ENCODE measurements at places on chromosomes 6 and 20.

- no peak for DNase-seq
Observed at GRCh38 chr6:163721922-163722692, 307.6 kb downstream of the QKI start.

DNA sequence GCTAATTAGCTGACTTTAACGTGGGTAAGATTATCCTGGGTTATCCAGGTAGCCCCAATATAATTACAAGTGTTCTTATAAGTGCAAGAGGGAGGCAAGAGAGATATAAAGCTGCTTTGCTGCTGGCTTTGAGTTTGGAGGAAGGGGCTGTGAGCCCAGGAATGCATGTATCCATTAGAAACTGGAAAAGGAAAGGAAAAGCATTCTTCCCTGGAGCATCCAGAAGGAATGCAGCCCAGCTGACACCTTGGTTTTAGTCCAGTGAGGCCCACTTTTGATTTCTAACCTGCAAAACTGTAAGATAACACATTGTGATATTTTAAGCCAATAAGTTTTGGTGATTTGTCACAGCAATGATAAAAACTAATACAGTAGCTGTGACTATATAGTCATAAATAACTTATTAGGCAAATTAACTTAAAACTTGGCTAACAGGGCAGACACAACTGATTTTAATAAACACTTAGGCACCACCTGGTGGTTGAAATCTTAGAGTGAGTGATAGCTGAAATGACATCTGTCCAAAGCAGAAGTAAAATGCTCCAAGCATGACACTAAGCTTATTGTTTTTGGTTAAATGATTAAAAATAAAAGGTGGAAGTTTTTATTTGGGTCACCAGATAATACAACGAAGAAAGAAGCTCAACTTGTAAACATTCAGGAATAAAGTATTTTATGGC is 35.6 kb downstream of the ADGRF4 start:
- DNase-seq: no peak

GRCh38 chr6:76708641-76709331 is 636.3 kb upstream of the IMPG1 start:
- no peak for DNase-seq

DNA sequence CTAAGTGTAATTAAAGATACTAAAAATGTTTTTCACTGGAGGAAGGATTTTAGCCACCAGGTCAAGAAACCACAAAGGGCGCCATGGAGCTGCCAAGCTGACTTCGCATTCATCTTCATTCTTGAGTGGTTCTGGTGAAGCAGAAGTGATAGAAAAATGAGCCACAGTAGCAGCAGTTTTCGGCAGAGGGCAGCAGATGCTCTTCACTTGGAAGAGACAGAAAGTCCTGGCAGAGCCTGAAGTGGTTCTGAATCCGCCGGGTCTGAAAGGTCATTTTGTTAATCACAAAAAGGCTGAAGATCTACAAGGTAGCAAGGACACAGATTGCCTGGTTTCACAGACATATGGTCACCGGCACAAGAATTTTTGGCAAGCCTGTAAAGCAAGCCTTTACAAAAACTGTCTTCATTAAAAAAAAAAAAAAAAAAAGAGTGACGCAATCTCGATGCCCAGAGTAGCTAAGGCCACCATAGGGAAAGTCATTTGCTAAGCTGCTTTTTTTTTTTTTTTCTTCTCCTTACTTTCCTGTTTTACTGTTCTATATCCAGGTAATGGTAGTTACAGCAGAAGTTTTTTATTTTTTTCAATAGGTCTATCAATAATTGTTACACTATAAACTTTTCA is 345.1 kb upstream of the AGPAT4 start:
- DNase-seq: no peak

DNA sequence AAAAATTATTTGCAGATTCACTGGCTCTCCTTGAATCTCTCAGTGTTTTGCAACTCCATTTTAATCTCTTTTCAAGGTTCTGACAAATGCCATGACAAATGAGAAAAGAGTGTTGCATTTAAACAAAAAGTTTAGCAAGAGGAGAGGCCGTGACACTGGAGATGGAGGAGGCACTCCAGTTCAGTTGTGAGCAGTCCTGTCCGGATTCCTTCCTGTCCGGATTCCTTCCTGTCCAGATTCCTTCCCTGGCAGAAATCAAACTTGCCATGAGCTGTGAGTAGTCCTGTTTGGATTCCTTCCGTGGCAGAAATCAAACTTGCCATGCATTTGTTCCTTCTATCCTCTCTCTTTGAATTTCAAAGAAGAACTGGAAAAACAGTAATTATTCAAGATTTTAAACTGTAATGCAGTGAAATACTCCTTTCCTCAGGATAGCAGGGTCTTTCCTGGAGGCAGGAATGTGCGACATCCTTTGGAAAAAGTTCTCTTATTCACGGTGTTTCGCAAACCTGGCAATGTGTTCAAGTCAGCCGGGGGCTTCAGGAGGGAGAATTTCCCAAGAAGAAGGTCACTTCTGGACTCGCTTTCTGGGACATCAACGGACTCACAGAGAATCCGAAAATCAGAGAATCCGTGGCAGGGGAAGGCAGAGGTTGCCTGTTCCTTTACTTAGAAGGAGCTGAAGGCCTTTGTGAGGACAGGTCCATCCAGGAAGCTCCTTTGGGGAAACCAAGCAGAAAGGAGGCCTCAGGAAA is 48.7 kb upstream of the DACT2 start:
- no peak for DNase-seq

- DNase-seq: no peak
Observed at GRCh38 chr6:43940393-43941087, 170.5 kb downstream of the VEGFA start.

GRCh38 chr20:62156254-62156556 is 12.6 kb downstream of the SS18L1 start:
- no peak for DNase-seq

- DNase-seq: no peak
Observed at GRCh38 chr20:10992731-10993130, 318.9 kb upstream of the JAG1 start.

- no peak for DNase-seq
Observed at GRCh38 chr6:28137505-28137981, 4.1 kb upstream of the ZKSCAN8 start.

DNA sequence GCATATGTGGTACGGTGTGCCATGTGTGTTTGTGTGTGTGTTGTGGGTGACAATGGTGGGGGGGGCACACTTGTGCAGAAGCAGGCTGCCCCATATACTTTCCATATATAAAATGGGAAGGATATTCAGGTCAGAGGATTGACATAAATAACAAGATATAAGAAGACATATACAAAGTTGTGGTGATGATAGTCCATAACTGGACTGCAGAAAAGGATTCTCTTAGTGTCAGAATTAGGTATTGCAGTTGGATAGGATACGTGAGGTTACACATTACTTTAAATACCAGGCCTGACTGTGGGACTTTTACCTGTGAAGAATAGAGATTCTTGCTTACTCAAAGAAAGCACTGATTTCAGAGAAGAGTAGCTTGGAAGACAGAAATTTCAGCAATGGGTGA is 1260.3 kb downstream of the EPHA7 start:
- no peak for DNase-seq

DNA sequence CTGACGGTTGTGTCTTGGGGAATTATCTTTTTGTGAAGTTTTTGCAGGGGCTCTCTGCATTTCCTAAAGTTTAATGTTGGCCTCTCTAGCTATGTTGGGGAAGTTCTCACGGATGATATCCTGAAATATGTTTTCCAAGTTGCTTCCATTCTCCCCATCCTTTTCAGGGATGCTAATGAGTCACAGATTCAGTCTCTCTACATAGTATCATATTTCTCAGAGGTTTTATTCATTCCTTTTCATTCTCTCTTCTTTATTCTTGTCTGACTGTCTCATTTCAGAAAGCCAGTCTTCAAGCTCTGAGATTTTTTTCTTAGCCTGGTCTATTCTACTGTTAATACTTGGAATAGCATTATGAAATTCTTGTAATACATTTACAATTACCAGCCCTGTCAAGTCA is 61.3 kb downstream of the UNC5CL start:
- no peak for DNase-seq

GRCh38 chr20:31711179-31712111 is 11.2 kb downstream of the BCL2L1 start:
- no peak for DNase-seq

DNA sequence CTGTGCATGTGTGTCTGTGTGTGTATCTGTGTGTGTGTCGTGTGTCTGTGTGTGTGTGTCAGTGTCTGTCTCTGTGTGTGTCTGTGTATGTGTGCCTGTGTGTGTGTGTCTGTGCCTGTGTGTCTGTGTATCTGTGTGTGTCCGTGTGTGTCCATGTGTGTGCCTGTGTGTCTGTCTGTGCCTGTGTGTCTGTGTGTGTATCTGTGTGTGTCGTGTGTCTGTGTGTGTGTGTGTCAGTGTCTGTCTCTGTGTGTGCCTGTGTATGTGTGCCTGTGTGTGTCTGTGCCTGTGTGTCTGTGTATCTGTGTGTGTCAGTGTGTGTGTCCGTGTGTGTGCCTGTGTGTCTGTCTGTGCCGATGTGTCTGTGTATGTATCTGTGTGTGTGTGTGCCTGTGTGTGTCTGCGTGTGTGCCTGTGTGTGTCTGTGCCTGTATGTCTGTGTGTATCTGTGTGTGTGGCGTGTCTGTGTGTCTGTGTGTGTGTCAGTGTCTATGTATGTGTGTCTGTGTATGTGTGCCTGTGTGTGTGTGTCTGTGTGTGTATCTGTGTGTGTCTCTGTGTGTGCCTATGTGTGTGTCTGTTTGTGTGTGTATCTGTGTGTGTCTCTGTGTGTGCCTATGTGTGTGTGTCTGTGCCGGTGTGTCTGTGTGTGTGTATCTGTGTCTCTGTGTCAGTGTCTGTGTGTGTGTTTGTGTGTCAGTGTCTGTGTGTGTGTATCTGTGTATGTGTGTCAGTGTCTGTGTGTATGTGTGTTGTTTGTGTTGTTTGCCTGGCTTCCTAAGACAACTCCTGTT is 11.6 kb downstream of the SNPH start:
- DNase-seq: no peak

- no peak for DNase-seq
Observed at GRCh38 chr6:41072836-41073202, at the start of gene NFYA. TSS of gene NFYA (plus strand) at chr6:41072974. CDS start at chr6:41079090, 6,116 bp downstream.
